Activated naive CD4-positive, alpha-beta T cell treated with Interleukin-2 at 50 U/mL for 16 hours (primary cell): ENCODE measurements at places on chromosomes 16 and 17.
A peak's percentile ranks its signal among the peaks of the same experiment; 100 is the strongest.

DNA sequence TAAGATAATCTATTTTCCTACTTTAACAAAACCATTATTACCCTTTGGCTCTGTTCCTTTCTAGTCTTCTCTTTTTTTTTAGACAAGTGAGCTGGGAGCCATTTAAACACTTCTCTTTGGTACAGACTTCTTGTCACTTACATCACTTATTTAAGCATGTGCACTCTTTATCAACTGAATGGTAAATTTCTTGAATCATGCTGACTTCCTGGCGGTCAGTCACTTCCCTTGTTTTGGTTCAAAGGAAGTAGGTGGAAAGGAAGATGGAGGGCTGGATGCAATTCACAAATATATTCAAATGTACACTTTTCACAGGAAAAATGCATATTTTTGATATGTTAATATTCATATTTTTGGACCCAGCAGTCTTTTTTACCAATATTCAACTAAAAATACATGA, 97.1 kb downstream of the ITFG1 start:
- DNase-seq: no peak

DNA sequence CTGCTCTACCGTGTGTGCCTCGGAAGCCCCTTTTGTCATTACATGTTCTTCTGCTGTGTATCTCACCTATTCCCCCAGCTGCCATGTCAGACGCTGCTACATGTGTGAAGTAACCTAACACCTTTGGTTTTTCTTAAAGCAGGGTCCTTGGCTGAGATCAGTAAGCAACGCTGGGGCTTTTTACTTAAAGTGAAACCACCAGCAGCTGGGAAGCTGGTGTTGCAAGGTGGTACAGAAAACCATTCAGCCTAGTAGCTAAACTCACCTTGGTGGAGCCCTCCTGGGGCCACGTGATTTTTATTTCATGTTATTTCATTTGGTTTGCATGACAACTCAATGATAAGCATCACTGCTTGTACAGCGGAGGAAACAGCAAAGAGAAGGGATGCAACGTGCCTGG, 62.6 kb downstream of the PLCG2 start:
- DNase-seq: no peak

- DNase-seq: no peak
Measured at GRCh38 chr17:45686250-45686649, 97.9 kb upstream of the CRHR1 start.

DNA sequence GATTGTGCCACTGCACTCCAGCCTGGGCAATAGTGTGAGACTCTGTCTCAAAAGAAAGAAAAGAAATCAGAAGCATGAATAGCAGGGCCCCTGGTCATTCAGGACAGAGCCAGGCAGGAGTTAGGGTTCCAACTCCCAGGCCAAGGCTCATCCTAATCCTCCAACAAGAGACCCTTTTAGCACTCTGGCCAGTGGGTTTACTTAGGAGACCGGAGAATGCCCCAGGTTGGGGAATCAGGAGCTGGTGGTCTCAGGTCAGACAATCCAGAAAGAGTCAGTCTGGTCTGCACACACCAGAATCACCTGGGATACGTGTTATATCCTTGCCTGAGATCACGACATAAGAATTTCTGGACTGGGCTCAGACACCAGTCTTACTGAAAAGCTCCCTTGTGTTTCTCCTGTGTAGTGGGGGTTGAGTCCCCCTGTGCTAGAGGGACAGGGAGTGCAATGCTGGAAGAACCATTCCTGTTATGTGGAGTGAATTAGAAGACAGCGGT, 48.7 kb downstream of the CCDC42 start:
- DNase-seq: no peak

GRCh38 chr16:49855280-49855821, 561 bp downstream of the ZNF423 start:
- peak; percentile 51 for DNase-seq

DNA sequence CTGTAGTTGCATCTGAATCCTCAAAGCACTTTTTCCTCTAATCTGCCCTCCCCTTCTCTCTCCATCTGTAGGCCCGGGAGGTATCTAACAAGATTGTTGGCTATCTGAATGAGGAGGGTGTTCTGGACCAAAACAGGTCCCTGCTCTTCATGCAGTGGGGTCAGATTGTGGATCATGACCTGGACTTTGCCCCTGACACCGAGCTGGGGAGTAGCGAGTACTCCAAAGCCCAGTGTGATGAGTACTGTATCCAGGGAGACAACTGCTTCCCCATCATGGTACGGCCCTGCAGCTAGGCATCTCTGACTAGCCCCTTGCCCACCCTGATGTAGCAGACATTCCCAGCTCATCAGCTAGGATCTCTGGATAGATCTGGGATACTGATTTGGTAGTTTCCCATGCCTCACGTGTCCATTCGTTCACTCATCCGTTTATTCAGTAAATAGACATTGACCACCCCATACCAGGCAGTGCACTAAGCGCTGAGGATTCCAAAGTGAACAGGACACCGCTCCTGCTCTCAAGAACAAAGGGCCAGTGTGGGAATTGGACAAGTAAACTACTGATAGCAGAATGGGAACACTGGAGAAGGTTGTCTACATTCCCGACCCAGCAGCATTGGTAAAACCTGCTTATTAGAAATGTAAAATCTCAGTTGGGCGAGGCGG, 12.1 kb downstream of the LPO start:
- DNase-seq: no peak

GRCh38 chr16:88577166-88577565, 7.0 kb downstream of the ZC3H18 start:
- no peak for DNase-seq

- DNase-seq: no peak
Measured at GRCh38 chr16:81661082-81661481, 118.0 kb upstream of the PLCG2 start.

- DNase-seq: no peak
Measured at GRCh38 chr17:57289613-57290012, 33.3 kb downstream of the MSI2 start.

DNA sequence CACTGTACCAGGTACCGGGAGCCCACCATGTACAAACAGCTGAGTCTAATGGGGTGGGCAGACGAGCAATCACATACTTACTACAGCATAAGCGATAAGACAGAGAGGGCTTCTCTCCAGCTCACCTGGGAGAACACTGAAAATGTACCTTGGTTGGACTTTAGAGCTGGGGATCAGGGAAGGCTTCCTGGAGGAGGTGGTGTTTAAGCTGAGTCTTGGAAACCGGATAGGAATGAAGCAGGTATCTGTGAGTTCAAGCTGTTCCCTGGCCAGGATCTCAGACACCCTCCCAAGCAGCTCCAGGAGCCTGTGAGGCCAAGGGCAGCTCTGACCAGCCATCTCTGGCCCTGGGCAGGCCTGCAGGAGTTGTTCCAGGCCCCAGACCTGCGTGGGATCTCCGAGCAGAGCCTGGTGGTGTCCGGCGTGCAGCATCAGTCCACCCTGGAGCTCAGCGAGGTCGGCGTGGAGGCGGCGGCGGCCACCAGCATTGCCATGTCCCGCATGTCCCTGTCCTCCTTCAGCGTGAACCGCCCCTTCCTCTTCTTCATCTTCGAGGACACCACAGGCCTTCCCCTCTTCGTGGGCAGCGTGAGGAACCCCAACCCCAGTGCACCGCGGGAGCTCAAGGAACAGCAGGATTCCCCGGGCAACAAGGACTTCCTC, 8.0 kb upstream of the SERPINF1 start:
- no peak for DNase-seq

GRCh38 chr16:57843400-57843799, 41.1 kb upstream of the KIFC3 start:
- no peak for DNase-seq

- DNase-seq: no peak
Measured at GRCh38 chr17:39175695-39176093, 9.7 kb upstream of the ARL5C start.

DNA sequence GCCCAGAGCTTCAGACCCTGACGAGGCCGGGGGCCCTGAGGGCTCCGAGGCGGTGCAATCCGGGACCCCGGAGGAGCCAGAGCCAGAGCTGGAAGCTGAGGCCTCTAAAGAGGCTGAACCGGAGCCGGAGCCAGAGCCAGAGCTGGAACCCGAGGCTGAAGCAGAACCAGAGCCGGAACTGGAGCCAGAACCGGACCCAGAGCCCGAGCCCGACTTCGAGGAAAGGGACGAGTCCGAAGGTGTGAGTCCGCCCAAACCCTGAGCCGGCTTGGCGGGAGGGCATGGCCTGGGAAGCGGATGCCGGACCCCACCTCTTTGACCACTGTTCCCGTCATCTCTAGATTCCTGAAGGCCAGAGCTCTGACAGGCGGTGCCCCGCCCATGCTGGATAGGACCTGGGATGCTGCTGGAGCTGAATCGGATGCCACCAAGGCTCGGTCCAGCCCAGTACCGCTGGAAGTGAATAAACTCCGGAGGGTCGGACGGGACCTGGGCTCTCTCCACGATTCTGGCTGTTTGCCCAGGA, 4.4 kb downstream of the NOL3 start:
- no peak for DNase-seq

- DNase-seq: no peak
Measured at GRCh38 chr17:41505007-41505808, at the start of gene KRT13. Gene KRT13, minus strand, starts transcription at chr17:41505612. Its CDS starts 62 bp downstream, at chr17:41505550.

DNA sequence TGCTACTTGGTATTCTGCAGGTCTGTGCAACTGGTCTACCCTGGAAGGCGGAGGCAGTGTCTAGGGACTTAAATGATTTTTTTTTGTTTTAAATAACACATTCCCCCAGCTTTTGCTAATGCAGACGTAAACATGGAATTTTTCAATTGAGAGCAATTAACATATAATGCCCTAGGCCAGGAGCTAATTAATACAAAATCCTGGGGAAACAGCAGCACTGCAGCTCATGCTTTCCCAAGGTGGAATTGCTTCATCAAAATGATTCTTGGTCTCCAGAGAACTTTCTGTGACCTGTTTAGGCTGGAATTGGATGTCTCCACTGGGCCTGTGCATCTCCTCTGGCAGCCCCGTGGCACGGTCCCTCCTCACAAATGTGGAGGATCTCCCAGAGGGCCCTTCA, 50.6 kb downstream of the SHISA9 start:
- no peak for DNase-seq

GRCh38 chr16:66169817-66170216, 196.7 kb upstream of the CDH5 start:
- DNase-seq: no peak

DNA sequence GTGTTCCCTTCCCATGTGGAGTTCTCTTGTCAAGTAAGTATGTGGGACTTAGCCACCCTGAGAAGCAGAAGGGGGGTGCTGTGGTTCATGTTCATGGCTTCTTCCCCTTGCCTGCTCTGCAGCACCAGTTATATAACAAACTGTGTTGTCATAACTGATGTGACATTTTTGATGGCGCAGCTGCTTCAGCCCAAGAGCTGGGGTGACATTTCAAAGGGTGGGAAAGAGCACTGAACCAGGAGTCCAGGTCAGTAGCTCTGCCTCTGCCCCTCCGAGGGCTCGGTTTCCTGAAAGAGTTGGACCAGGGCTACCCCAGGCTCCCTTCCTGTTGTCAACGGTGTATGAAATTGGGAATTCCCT, 7.4 kb downstream of the GNAO1 start:
- DNase-seq: peak; percentile 5

- DNase-seq: no peak
Measured at GRCh38 chr17:67573987-67574657, 143.6 kb upstream of the NOL11 start.

DNA sequence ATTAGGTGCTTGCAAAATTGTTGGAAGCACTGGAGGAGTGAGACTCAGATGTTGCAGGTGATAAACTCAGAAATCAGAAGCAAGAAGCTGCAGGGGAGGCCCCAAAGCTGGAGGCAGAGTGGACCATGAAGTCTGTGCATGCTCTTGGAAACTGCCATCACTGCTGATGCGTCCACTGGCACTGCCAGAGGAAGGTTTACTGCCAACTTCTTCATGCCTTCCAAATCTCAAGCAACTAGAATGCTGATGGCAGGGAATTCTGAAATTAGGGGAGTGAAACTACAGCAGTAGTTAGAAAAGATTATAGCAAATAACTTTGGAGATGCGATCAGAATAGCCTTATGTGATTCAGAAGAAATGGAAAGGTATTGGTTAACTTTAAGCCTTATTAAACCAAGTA, 277.1 kb upstream of the SDK2 start:
- DNase-seq: no peak

- no peak for DNase-seq
Measured at GRCh38 chr16:82379551-82379950, 209.5 kb upstream of the MPHOSPH6 start.
